ENCODE measurements at places on chromosomes 12 and 14. TPM values are rescaled to one million over a fixed set of nuclear protein-coding genes. Genes with fewer than 3 reads are reported as not detected.

GLIPR1 gene
- total RNA-seq, result 42.0 TPM

HOXC13 gene
- total RNA-seq, result 4.4 TPM

ADGRD1 gene
- total RNA-seq, result 0.14 TPM

MYO1H gene
- total RNA-seq, result not detected

CATSPERB gene
- total RNA-seq, result not detected

ZBTB42 gene
- 0.83 TPM for total RNA-seq

AGAP2 gene
- total RNA-seq, result 0.99 TPM

ZDHHC17 gene
- total RNA-seq, result 9.5 TPM

DEGS2 gene
- total RNA-seq, result 0.02 TPM

BTBD7 gene
- 11.0 TPM for total RNA-seq

ASCL1 gene
- not detected for total RNA-seq

LRRC9 gene
- not detected for total RNA-seq

PTMS gene
- total RNA-seq, result 122 TPM

BICDL1 gene
- 1.4 TPM for total RNA-seq

SIX6 gene
- not detected for total RNA-seq

ZNF410 gene
- 95.4 TPM for total RNA-seq

FBLN5 gene
- 14.2 TPM for total RNA-seq

MFAP5 gene
- total RNA-seq, result not detected

SPTB gene
- 0.02 TPM for total RNA-seq

TMTC3 gene
- 22.7 TPM for total RNA-seq

FGD6 gene
- total RNA-seq, result 8.1 TPM

MSRB3 gene
- 6.6 TPM for total RNA-seq

NUAK1 gene
- total RNA-seq, result 9.4 TPM

SLC25A47 gene
- total RNA-seq, result not detected

ACOT6 gene
- not detected for total RNA-seq

BEST3 gene
- not detected for total RNA-seq

FOXM1 gene
- 45.8 TPM for total RNA-seq

TMEM229B gene
- 4.9 TPM for total RNA-seq

ISCA2 gene
- 32.3 TPM for total RNA-seq

IL26 gene
- total RNA-seq, result not detected

IFNG-AS1 gene
- not detected for total RNA-seq
